ENCODE measurements at places on chromosomes 2 and 18.

DNA sequence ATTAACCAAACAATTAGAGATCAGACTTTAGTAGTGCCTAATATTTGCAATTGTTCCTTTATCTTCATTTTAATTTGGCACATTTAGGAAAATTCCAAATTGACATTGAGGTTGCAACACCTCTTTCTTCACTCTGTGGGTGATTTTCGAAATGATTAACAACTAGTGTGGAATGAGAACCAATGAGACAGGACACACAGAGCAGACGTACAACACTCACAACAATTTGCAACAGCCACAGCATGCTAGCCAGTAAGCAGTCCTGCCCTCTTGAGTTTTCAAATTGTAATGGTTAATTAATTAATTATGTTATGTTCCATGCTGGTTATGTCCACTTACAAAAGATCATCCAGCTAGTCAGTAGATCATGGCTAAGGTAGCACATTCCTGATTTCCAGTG is 339.3 kb downstream of the LRP1B start:
- DNase-seq, result no peak

- DNase-seq, result no peak
Observed at GRCh38 chr2:127640082-127641072, 5.6 kb upstream of the GPR17 start.

DNA sequence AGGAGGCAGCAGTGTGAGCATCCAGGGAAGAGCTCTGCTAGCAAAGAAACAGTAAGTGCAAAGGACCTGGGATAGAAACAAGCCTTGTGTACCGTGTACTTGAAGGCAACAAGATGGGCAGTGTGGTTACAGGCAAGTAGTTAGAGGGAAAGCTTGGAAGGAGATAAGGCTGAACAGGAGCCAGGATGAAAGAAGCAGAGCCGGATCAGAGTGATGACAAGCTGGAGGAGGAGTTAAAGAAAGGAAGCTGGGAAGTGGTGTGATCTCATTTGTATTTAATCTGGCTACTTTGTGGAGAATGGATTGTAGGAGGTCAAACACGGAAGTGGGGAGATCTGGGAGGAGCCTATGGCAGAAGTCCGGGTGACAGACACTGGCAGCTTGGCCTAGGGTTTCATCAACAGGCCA is 44.7 kb upstream of the VPS54 start:
- DNase-seq, result no peak

DNA sequence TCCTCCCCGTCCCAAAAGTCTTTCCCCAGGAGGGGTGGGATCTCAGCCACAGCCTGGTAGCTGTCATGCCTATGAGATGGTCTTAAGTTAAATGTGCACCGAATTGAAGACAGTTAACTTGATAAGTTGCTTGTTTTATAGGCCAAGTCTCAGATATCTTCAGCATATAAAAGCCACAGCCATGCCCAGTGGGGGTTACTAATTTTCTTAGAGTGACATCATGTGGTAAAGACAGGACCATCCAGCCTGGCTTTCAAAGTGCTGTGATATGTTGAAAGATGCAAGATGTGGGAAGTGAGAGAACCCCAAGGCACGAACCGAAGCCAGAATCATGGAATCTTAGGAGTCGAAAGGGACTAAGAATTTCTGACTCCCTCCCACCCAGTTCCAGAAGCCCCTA is 42.1 kb upstream of the FAM124B start:
- DNase-seq, result no peak

GRCh38 chr2:130241041-130241707 is 42.9 kb upstream of the TUBA3E start:
- no peak for DNase-seq

DNA sequence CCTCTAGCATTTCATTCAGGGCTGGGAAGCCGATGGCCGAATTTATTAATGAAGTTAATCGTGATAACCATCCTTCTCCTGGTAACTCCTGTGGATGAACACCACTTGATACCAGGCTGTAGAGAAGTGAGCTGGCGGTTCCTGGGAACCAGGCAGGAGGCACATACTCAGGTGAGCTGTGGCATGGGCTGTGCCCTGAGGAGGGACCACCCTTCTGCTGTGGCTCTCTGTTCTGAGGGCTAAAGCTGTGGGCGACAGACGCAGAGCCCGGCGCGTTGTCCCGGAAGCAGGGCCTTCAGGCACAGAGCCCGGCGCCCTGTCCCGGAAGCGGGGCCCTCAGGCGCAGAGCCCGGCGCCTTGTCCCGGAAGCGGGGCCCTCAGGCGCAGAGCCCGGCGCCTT is 462.3 kb upstream of the SALL3 start:
- no peak for DNase-seq

DNA sequence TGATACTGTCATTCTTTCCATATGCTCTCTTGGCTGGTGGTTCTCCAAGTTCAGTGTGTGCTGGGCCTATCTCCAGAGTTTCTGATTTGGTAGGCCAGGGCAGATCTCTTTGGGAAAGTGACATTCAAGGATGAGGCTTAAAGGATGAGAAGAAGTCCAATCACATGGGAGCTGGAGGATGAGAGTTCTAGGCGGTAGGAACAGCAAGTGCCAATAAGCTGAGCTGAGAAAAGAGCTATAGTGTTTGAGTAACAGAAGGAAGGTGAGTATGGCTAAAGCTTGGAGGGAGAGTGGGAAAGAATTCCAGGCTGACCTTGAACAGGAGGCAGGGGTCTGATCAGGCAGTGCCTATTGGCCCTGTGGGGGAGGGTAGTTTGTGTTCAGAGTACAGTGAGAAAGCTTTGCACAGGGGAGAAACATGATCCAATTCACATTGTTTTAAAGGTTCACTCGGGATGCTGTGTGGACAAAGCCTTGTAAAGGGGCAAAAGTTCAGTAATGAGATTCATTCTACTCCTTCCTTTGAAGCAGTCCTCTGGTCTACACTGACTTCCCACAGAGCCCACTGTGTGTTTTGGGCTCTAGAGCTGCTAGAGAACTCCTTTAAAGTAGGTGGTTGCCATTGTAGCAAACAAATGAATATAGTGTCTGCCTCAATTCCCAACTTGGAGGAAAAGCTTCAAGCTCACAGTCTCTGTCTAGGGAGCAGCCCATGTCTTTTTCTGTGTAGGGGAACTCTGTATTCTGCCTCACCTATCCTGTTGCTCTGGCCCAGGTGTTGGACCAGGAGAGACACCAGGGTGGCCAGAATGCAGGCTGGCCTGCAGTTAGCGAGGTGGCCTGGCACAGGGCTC is 81.8 kb downstream of the FASTKD2 start:
- no peak for DNase-seq

DNA sequence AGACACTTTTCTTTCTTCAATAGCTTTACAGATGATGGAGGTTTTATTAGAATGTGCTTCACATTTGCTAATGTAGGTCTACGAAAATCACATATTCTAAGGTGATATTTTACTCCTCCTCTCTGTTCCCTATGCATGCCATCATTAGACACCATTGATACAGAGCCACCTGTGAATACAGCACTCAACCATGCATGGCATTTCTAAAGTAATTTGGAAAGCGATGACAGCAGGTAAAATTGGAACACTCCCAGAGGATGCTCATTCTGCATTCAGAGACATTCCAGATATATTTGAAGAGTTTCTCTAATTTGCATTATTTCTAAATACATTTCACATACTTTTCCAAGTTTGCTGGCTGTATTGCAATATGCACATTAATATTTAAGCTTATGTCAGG is 65.3 kb upstream of the RIT2 start:
- no peak for DNase-seq

DNA sequence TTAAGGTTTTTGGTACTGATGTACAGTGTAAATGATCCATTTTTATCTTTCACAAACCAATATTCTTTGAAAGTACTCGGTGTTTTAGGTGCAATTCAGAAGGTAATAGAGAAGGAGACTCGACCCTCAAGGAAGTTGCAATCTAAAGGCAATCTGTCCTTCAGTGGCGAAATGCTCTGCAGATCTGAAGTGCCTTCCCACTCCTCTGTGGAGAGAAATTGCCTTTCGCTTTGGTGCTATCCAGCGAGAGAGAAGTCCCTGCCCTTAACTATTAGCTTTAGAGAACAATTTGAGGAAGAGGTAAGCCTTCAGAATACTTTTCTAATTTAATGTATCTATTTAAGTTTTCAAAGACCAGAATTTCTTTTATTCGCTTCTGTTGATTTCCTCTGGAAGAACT is 371.8 kb upstream of the FANCL start:
- DNase-seq, result no peak

GRCh38 chr2:73457982-73458381 is 72.3 kb downstream of the ALMS1 start:
- no peak for DNase-seq

DNA sequence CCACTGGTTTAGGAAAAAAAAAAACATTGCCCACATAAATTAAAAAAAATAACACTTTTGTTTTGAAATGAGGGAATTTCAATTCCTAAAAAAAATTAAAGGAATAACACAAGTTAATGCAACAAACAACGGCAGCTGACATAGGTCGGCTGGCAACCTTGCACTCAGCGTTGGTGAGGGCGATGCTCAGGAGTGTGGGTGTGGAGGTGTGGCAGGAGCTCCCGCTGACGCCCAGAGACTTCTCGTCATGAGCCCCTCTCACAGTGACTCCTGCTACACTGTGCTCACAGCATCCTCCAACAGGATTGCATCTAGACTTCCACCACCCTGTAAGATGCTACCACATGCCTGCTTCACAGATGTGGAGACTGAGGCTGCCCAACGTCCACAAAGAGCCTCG is 150.3 kb upstream of the PXDN start:
- no peak for DNase-seq

DNA sequence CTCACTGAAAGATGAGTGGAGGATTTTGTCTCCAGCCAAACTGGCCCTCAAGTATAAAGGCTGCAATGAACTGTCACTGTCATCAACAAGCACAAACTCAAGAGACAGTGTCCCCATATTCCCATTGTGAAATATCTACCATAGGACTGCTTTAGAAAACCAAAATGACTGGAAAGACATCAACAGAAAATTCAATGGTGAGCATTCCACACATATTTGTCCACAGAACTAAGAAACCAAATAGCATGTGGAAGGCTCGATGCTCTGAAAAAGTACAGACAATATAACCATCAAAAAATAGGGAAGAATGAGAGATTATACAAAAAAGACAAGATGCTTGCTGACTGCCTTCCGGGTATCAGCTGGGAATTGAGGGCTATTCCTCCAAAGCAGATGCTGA is 37.6 kb downstream of the TGFBRAP1 start:
- no peak for DNase-seq

- DNase-seq, result no peak
Observed at GRCh38 chr18:35077937-35078336, 36.7 kb downstream of the MAPRE2 start.

GRCh38 chr2:1642066-1642861 is 102.1 kb downstream of the PXDN start:
- DNase-seq, result no peak

- DNase-seq, result no peak
Observed at GRCh38 chr2:726169-726568, 49.0 kb upstream of the TMEM18 start.

- no peak for DNase-seq
Observed at GRCh38 chr2:42978175-42978886, 185.9 kb upstream of the HAAO start.

DNA sequence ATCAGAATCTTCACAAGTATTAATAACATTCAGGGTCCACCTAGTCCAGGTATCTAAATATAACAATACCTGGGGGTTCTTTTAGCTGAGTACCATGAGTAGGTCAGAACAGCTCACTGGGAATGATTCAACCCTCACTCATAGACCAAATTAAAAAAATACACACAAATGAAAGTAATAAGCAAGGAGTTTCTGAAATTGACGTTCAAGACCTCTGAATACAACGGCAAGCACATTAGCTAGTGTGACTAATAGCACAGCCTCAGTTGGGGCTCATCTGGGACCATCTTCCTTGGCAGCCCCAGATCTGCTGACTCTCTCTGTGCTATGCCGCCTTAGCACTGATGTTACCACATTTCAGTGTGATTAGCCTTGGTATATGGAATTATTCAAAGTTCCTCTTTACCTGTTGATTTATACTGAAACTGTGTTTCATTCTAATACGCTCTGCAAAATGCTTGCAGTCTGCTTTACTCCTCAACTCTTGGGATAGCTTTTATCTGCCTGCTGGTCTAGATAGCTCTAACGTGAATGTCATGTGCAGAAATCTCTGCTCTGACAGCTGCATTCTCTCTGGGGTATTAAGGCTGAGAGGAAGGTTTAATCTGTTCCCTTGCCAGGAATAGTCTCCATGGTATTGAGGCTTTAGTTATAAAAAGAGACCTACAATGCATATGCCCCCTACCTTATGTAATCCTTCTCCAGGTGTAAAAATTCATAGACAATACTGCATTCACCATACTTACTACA is 153.3 kb downstream of the METTL4 start:
- DNase-seq, result no peak

GRCh38 chr2:102834523-102835273 is 72.9 kb downstream of the TMEM182 start:
- DNase-seq, result no peak

- DNase-seq, result no peak
Observed at GRCh38 chr2:97005353-97005752, 19.0 kb upstream of the FAM178B start.

DNA sequence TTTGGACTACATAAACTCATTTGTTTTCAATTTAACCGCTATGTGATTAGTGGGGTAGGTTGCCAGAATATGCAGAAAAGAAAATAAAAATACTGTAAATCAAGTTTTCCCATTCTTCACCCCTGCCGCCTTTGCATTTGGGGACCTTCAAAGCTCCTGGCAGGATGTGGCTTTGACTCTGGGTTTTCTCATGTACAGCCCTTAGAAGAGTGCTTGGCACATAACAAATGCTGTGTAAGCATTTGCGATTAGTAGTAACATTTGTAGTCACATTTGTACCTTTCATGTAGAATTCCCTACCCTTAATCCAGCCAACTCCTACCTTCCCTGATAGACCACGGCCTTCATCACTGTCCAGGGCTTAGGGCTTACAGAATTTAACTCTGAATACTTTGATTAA is 262.6 kb downstream of the MREG start:
- no peak for DNase-seq

GRCh38 chr2:200585340-200585729 is 479 bp upstream of the AOX1 start:
- no peak for DNase-seq

DNA sequence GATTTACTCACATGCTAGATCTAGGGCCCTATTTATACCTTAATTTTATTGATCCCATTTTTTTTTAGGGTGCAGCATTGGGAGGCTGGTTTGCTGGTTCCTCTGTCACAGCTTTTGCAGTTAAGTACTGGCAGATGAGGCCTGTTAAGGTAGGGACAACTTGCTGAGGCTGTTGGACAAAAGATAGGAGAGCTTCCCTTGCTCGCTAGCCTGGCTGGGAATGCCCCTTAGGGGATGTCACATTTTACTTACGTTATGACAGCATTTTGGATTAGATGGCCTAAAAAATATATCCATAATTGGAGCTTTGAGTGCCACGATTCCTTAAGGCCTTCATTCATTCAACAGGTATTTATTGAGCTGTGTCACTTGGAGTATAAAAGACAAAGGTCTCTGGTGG is 8.2 kb downstream of the LGALSL start:
- DNase-seq, result no peak

GRCh38 chr2:71923143-71923525 is 224.5 kb downstream of the CYP26B1 start:
- DNase-seq, result no peak

DNA sequence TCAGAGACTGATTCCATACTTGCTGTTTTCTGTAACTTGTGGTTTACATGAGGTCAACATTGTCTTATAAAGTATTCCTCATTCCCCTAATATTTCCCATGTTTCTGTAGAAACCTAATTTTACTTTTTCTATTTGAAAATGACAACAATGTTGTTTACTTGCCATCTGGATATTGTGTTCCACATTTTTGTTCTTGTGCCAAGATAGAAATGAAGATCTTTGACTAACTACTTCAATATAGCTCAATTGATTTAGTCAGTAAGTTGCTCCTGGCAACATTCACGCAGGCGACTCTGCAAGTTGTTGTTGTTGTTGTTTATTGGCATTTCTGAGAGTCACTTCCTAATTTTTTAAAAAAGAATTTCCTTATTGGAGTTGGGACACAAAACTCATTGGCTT is 69.5 kb downstream of the CAVIN2 start:
- no peak for DNase-seq
